GM12878 (cell line): ENCODE measurements at places on chromosomes 3 and 15.

DNA sequence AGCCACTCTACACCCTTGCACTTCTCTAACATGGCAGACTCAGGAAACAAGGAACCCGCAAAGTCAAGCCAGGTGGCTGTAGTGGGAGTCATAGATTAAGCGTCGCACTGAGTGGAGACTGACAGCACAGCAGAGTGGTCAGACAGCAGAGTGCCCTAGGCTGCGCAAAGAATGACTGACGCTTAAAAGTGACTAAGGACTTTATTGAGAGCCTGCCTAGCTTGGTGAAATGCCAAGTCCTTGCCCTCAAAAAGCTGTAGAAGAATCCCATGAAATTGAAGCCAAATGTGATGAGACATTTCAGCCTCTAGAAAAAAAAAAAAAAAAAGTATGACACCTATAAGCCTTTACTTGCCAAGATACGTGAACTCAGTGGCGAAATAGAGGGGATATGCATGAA, 30.2 kb downstream of the NCEH1 start:
- no peak for DNase-seq

GRCh38 chr3:160065786-160066185, 77.2 kb downstream of the IL12A start:
- DNase-seq: no peak

- no peak for DNase-seq
Measured at GRCh38 chr3:145936971-145937370, 224.0 kb downstream of the PLOD2 start.

GRCh38 chr15:67068710-67069400, 3.5 kb downstream of the SMAD3 start:
- no peak for DNase-seq

DNA sequence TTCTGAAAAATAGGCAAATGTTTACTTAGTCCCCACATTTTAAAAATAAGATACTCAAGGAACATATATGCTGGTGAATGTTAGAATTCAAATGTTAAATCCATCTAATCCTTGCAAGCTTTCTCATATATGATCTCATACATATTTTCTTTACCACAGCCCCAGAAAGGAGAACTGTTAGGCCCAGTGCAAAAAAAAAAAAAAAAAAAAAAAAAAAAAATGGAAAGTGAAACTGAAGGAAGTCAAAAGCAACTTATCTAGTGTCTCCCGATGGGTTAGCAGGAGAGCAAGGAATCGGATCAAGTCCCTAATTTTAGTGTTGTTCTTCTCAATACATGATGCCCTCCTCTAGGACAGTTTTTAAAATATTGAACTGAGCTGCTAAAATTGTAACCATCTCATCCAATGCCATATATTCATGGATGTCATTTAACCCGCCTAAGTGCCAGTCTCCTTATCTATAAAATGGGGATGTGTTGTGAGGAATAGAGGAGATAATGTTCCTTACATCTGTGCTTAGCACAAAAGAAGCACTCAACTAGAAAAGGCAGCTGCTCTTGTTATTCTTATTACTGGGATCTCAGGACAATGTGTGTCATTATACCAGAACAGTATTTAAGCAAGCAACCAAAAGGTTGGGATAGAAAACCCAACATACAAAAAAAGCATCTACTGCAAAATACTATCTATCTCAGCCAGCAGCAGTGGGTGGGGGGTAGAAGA, 279.7 kb downstream of the MAGI1 start:
- no peak for DNase-seq
